ENCODE measurements at places on chromosomes 13 and 19. TPM values are rescaled to one million over a fixed set of nuclear protein-coding genes. Genes with fewer than 3 reads are reported as not detected.

ADAMTS10 gene
- 0.49 TPM for total RNA-seq

PSG7 gene
- not detected for total RNA-seq

NFKBIB gene
- 13.8 TPM for total RNA-seq

CLEC4M gene
- total RNA-seq: not detected

SLITRK1 gene
- not detected for total RNA-seq

PTGIR gene
- not detected for total RNA-seq

DKKL1 gene
- total RNA-seq: not detected

ZIC2 gene
- total RNA-seq: not detected

ZNF439 gene
- 3.9 TPM for total RNA-seq

Measured in HepG2 (cell line).